ENCODE measurements at places on chromosomes 12 and 14.
A peak's percentile ranks its signal among the peaks of the same experiment; 100 is the strongest.

DNA sequence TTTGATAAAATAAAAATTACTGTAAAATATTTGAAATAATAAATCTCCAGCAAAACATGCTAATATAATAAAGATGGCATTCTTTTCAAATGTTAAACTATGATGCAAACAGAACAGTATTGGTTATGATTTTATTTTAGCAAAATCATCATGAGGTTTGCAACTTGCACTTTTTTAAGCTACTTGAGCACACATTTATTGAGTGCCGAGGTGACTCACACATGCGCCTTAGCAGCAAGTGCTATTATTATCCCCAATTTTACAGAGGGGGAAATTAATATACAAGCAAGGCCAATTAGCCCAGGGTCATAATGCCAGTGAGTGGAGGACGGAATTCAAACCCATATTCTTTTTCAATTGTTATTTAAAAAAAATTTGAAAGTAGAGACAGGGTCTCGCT, 7.3 kb downstream of the DYRK4 start:
- DNase-seq, result no peak

- no peak for DNase-seq
Measured at GRCh38 chr12:55997535-55997859, 421 bp downstream of the SUOX start.

DNA sequence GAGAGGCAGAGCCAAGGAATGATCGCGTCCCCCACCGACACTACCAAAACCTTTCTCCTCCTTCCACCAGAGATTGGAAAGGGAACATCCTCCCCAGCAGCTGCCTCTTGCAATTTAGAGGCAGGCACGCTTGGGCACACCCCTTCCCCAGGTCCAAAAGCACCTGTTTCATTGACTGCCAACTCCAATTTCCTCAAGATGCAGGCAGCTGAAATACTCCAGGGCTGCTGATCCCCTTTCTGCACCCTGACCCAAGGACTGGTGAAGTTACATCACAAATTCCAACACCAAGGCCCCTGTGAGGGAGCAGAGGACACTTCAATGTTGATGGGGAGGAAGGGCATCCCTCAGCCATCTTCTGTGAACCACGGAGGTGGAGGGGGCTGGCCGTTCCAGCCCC, 33.8 kb downstream of the BCL11B start:
- DNase-seq, result no peak

DNA sequence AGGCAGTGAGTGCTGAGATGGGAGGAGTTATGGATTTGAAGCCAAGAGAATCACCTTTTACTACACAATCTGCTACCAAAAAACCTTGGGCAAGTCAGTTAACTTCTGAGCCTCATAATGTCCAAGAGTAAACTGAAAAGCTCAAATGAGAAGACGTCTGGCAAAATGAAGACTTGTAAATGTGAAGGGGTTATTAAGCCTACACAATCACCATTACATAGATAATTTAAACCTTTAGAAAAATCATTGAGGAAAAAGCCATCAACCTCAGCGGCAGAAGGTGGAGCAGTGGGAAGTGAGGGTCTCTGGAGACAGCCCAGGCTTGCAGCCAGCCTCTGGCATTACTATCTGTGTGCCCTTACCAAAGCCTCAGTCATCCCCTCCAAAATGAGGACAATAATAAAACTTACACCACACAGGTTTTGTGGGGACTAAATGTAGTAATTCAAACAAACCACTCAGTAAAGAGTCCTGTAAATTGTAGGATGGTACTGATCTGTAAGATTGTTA, 50.5 kb upstream of the CCDC175 start:
- no peak for DNase-seq

DNA sequence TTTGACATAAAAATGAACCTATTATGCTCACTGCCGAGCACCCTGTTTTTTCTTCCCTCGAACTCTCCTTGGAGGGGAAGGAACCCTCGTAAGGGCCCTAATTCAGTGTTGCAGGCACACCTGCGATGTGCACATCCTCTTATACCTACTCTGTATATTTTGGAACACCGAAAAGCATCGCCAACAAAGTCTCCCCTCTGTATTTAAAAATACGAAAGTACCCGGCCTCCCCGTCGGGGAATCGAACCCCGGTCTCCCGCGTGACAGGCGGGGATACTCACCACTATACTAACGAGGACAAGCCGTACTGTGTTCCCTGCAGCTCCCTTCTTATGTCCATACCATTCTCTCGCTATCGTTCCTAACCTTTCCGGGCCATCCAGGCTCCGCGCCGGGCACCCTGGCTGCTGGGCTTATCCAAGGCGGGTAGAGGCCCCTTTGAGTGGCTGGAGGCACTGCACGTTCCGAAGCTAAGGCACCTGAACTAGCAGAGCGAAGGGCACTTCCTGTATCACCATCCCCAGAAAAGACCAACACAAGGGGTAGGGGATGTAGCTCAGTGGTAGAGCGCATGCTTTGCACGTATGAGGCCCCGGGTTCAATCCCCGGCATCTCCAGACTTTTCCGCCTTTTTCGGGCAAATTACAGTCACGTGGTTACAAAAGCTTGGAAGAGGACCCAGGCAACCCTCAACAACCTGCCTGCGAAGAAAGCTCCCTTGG, 25.1 kb upstream of the UBC start:
- peak; percentile 89 for DNase-seq

GRCh38 chr12:47707905-47708543, 2.2 kb upstream of the RPAP3 start:
- DNase-seq, result no peak

GRCh38 chr12:27534060-27534764, 10.2 kb downstream of the PPFIBP1 start:
- no peak for DNase-seq

GRCh38 chr12:23014749-23015148, 389.8 kb downstream of the ETNK1 start:
- DNase-seq, result no peak

- DNase-seq, result no peak
Measured at GRCh38 chr12:71240946-71241345, 83.1 kb upstream of the TSPAN8 start.

Measured in left renal pelvis (tissue), 4 donors.